ENCODE measurements at places on chromosomes 11 and 22. TPM values are rescaled to one million over a fixed set of nuclear protein-coding genes. Genes with fewer than 3 reads are reported as not detected.

NPTXR gene
- total RNA-seq, result 23.5 TPM

APOL1 gene
- 25.6 TPM for total RNA-seq

SSTR3 gene
- not detected for total RNA-seq

RPS3 gene
- 717 TPM for total RNA-seq

DNA sequence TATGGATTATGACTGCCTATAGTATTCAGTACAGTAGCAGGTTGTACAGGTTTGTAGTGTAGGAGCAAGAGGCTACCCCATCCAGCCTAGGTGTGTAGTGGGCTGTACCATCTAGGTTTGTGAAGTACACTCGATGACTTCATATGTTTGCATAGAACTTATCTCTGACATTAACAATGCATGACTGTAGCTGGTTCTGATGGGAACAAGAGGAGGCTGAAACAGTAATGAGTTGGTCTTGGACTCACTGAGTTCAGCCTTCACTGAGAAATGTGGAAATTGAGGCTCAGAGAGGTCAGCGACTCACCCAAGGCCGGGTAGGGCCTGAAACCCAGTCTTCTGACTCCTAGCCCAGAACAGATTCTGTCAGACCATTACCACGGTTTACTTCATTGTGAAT, 13.0 kb downstream of the MYO7A start:
- DNase-seq, result no peak

CSKMT gene
- total RNA-seq, result 7.5 TPM

SHANK3 gene
- 25.9 TPM for total RNA-seq

Measured in cardiac septum (tissue), 1 donor.